Stimulated activated CD4-positive, alpha-beta T cell treated with anti-CD3 and anti-CD28 coated beads, Interleukin-4, amount 100 ng/mL, for 1 hour (primary cell): ENCODE measurements at places on chromosomes 4 and X.

DNA sequence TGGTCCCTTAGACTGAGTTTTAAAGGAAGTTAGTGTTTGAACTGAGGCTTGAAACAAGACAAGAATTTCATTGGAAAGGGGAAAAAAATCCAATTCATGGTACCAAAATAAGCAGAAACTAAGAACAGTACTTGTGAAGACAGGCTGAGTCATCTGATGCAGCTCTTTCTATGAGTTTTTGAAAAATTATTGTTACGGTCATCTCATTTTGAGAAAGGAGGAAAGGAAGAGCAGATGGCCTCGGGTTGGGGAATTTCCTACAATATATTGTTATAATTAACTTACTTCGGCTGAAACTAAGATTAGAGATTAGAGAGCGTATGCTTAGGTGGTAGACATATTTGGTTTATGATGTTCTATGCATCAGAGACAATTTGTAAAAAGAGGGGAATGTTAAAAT is 2164.8 kb upstream of the AGA start:
- no peak for DNase-seq

- DNase-seq = no peak
Observed at GRCh38 chr4:16492872-16493271, 266.6 kb upstream of the TAPT1 start.

DNA sequence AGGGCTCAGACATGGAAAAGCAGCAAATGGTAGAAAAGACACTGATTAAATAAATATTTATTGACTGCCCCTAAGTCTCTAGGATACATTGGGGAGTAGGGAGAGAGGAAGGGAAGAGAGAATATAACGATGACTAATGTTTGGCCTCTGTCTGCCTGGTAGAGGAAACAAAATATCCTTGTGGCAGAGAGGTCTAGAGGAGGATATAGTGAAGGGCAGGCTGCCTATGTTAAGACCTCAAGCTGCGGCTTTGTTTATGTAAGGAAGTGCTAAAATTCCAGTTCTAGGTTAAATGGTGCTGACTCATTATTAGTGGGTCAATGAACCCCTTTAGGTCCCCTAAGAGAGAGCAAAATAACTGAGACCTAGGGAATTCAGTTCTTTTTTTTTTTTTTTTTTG is 427.3 kb upstream of the FTHL17 start:
- DNase-seq = no peak

DNA sequence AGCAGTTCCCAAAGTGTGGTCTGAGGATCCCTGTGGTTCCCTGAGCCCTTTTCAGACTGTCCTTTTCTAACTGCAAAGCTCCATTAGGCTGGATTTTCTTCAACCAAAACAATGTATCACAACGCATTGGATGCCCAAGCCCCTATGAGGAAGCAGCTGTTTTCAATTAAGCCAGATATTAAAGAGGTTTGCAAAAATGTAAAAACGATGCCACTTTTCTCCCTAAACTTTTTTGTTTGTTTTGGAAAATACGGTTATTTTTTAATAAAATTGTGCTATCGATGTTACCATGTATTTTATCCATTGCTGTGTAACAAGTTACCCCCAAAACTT is 170.4 kb upstream of the BCOR start:
- no peak for DNase-seq

DNA sequence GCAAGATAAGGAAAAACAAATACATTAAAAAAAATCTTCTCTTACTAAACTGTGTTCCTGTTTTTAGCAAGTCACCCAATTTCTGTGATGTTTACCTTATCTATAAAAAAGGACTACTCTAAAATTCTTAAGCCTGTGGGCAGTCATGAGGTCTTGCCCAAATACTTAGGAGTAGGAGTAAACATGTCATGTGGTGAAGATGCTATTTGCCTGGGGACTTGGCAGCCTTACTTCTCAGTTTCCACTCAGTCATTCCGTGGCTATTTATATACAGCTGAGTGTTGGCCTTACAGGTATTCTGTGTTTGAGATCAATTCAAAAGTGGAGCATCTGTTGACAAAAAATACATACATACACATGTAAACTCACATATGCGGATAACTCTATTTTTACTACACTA is 89.9 kb upstream of the TLR2 start:
- no peak for DNase-seq

GRCh38 chrX:30798810-30799209 is 90.2 kb downstream of the TAB3 start:
- no peak for DNase-seq

DNA sequence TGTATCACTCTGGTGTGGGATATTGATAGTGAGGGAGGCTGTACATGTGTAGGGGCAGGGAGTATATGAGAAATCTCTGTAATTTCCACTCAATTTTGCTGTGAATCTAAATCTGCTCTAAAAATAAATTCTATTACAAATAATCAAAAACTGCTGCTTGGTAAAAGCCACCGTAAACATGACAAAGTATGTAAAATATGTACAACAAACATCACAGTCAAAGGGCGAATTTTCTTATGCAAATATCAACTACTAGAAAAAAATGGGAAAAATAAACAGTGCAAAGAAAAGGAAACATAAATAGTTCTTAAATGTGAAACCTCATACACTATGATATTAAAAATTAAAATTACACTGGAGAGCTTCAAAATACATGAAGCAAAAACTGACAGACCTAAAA is 105.1 kb upstream of the DCLK2 start:
- no peak for DNase-seq

DNA sequence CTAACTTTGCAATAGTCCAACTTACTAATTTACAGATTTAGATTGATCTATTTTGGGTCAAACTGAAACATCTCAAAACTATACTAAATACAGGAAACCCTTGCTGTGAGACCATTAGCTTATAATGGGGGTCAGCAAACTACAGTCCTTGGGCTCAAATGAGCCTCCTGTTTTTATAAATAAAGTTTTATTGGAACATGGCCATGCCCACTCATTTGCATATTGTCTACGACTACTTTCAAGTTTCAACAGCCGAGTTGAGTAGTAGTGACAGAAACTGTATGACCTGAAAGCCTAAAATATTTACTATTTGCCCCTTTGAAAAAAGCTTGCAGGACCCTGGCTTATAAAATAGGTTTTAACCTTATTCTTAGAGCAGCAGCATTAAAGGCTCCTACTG is 92.4 kb downstream of the C4orf51 start:
- DNase-seq = no peak

- DNase-seq = no peak
Observed at GRCh38 chr4:6313216-6313615, 43.6 kb downstream of the WFS1 start.

GRCh38 chrX:49844611-49845010 is 15.5 kb downstream of the PAGE4 start:
- no peak for DNase-seq

- no peak for DNase-seq
Observed at GRCh38 chrX:40855411-40855810, 120.1 kb upstream of the MED14 start.

DNA sequence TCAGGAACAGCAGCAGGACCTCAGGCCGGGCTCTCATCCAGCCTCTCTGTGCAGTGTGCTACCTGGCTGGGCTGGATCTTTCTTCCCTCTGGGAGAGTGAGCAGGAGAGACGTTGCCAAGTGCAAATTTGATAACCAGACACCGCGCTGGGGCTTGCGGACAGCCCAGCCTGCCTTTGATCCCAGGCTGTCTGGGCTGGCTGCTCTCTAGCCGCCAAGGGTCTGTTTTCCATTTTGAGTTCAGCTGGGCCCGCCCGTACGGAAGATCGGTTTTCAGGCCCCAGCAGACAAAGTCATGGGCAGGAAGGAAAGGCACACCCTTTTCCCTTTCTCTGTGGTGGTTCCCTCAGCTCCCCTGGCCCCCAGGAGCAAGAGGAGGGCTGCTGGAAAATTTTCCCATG is 90.2 kb downstream of the CPZ start:
- DNase-seq = no peak

DNA sequence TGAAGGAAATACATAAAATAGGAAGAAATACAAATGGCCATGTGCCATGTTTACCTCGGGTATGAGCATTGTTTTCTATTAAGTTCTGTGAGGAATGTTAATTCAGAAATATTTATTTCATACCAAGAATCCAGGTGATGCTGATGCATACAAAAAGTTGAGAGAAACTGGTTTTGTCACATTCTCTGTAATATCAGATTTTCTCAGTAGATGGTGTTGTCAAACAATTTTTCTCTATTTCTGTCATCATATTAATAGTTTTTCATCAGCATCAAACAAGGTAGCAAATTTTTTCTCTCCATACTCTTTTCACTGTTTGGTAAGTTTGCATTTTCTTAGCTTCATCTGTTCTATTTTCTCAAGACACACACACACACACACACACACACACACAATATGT is 179.8 kb downstream of the KLHL4 start:
- no peak for DNase-seq

GRCh38 chr4:75612306-75612705 is 18.0 kb downstream of the CDKL2 start:
- DNase-seq = no peak

DNA sequence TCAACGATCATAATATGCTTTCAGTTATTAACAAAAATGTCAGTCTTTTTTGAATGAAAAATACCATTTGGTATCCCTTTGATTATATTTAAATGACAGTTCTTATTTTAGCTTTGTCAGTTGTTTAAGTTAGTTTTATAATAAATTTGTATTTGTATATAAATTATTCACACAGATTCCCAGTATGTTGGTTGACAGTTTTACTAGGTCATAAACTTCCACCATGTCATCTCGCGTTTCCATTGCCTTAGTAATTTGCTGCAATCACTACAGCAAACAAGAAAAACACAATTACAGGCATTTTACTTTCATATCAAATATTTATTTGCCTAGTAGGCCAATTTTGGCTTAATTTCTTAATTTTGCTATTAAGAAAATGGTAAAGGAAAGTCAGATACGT is 109.6 kb upstream of the ANK2 start:
- DNase-seq = no peak

GRCh38 chr4:93066749-93067148 is 761.8 kb upstream of the ATOH1 start:
- DNase-seq = no peak

- no peak for DNase-seq
Observed at GRCh38 chrX:106611317-106611678, 480 bp upstream of the RADX start.

GRCh38 chrX:136572030-136572429 is 40.0 kb downstream of the VGLL1 start:
- DNase-seq = no peak

DNA sequence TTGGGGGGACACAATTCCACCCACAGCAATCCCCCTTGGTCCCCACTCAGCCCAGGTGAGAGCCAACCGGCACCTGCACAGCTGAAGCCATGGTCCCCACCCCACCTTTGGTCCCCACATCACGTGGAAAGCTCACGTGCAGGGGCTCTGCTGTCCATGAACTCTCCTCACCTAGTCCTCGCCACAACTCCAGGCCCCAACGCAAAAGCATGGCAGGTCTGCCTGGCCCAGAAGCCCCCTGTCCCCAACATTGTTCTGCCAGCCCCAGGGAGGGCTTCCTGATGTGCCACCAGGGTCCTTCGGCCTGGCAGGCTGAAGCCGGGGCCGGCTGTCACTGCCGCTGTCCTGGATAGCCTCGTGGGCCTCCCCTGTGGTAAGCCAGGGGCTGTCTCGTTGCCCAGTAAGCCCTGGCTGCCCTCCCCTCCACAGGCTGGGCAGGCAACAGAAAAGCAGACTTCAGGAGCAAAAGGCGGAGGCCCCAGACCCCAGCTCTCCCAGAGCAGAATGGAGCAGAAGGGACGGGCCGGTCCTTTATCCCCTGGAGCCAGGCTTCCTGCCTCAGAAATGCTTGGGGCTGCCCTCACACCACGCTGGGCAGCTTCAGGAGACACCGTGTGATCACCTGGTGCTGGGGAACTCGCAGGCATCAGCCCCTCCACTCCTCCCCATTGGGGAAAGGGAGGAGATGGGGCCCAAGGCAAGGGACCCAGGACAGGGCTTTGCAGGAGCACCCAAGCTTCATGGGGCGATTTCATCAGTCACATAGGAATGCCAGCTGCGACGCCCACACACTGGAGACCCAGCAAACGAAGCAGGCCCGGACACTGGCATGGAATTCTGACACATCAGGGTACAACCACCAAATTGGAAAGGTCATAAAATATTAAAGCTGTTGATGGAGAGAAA is 103.7 kb downstream of the ADRA2C start:
- no peak for DNase-seq

- no peak for DNase-seq
Observed at GRCh38 chrX:115409551-115409950, 120.0 kb downstream of the LUZP4 start.

GRCh38 chrX:25001808-25002660 is 13.7 kb downstream of the ARX start:
- DNase-seq = no peak

DNA sequence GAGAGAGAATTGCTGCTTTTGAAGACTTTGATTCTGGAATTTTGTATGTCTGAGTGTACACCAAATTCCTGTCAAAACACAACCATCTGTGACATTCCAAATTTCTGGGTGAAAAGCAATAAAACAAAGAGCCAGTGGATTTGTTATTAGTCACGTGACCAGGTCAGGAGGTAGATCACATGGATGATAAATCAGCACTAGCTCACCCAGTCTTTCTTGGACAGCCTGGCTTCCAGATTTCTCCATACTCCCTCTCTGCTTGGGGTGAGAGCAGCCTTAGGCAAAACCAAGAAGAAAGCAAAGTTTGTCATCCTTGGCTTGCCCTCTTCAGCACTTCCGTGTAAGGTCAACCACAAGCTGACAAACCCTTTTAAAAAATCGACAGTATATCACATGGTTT is 194.2 kb downstream of the CLCN4 start:
- no peak for DNase-seq

- DNase-seq = no peak
Observed at GRCh38 chr4:29415771-29416170, 1304.4 kb upstream of the PCDH7 start.

- no peak for DNase-seq
Observed at GRCh38 chr4:153799694-153800074, 10.8 kb upstream of the SFRP2 start.

GRCh38 chr4:48698029-48698971 is 81.8 kb downstream of the FRYL start:
- no peak for DNase-seq

DNA sequence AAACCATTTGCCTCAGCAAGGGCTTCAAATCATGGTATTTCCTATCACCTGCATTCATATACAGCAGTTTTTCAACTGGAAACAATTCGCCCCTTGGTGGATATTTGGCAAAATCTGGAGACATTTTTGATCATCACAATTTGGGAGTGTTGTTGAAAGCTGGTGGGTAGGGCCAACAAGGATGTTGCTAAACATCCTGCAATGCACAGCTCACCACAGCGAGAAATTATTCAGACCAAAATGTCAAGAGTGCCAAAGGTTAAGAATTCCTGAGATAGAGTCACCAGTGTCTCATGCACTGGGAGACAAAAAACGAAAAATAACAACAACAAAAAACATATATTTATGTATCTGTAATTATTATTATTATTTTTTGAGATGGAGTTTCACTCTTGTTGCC is 435.2 kb upstream of the CTSO start:
- DNase-seq = no peak

- peak; percentile 42 for DNase-seq
Observed at GRCh38 chr4:8580321-8581093, at the start of gene GPR78. GPR78 (plus strand) TSS chr4:8580392; CDS start chr4:8580983, 591 bp downstream.

GRCh38 chrX:41621222-41621723 is 67.5 kb upstream of the GPR34 start:
- no peak for DNase-seq

- DNase-seq = no peak
Observed at GRCh38 chrX:49256268-49256995, 8.1 kb downstream of the FOXP3 start.
